Dermis lymphatic vessel endothelial cell (primary cell): ENCODE measurements at places on chromosomes 3 and 15. TPM values are rescaled to one million over a fixed set of nuclear protein-coding genes. Genes with fewer than 3 reads are reported as not detected.

The VILL gene
- total RNA-seq: 1.8 and 2.1 TPM in 2 replicates

The GRM7 gene
- total RNA-seq: not detected in 2 replicates

The ITGB5 gene
- total RNA-seq: 36.4 and 50.2 TPM in 2 replicates

The SUCLG2 gene
- 29.4 and 37.4 TPM in 2 replicates for total RNA-seq

The NUTM1 gene
- not detected in 2 replicates for total RNA-seq

The CHRNA3 gene
- not detected in 2 replicates for total RNA-seq

The CDC25A gene
- 4.3 and 5.0 TPM in 2 replicates for total RNA-seq

The MEF2A gene
- total RNA-seq: 22.2 and 25.4 TPM in 2 replicates

The SLC27A2 gene
- total RNA-seq: 1.3 and 10.3 TPM in 2 replicates

The AP2M1 gene
- total RNA-seq: 468 and 497 TPM in 2 replicates

The FBXO40 gene
- not detected in 2 replicates for total RNA-seq

The TNFAIP8L3 gene
- total RNA-seq: 116 and 127 TPM in 2 replicates

The FOXL2 gene
- total RNA-seq: under 0.01 TPM in 1 of 2 replicates, not detected in the other

The GALK2 gene
- total RNA-seq: 51.7 and 55.4 TPM in 2 replicates

The ARRDC4 gene
- total RNA-seq: 1.1 and 1.6 TPM in 2 replicates

The TCAIM gene
- total RNA-seq: 19.9 and 24.3 TPM in 2 replicates

The RBPMS2 gene
- total RNA-seq: 0.09 and 0.11 TPM in 2 replicates

The LMCD1 gene
- 21.6 and 38.9 TPM in 2 replicates for total RNA-seq

The STRA6 gene
- 0.11 TPM in 1 of 2 replicates, not detected in the other for total RNA-seq

The ERC2 gene
- 0.33 and 1.7 TPM in 2 replicates for total RNA-seq

The HYKK gene
- 1.3 and 1.6 TPM in 2 replicates for total RNA-seq

The ACOX2 gene
- total RNA-seq: 0.77 and 1.3 TPM in 2 replicates

The DIPK2A gene
- 23.2 and 25.4 TPM in 2 replicates for total RNA-seq

The BOC gene
- total RNA-seq: under 0.01 TPM in 1 of 2 replicates, not detected in the other

The RBP2 gene
- total RNA-seq: not detected in 2 replicates

The TTC23 gene
- total RNA-seq: 7.9 and 11.8 TPM in 2 replicates

The ZNF860 gene
- total RNA-seq: 0.87 and 1.5 TPM in 2 replicates
